ENCODE measurements at places on chromosomes 3 and 15. TPM values are rescaled to one million over a fixed set of nuclear protein-coding genes. Genes with fewer than 3 reads are reported as not detected.

DNA sequence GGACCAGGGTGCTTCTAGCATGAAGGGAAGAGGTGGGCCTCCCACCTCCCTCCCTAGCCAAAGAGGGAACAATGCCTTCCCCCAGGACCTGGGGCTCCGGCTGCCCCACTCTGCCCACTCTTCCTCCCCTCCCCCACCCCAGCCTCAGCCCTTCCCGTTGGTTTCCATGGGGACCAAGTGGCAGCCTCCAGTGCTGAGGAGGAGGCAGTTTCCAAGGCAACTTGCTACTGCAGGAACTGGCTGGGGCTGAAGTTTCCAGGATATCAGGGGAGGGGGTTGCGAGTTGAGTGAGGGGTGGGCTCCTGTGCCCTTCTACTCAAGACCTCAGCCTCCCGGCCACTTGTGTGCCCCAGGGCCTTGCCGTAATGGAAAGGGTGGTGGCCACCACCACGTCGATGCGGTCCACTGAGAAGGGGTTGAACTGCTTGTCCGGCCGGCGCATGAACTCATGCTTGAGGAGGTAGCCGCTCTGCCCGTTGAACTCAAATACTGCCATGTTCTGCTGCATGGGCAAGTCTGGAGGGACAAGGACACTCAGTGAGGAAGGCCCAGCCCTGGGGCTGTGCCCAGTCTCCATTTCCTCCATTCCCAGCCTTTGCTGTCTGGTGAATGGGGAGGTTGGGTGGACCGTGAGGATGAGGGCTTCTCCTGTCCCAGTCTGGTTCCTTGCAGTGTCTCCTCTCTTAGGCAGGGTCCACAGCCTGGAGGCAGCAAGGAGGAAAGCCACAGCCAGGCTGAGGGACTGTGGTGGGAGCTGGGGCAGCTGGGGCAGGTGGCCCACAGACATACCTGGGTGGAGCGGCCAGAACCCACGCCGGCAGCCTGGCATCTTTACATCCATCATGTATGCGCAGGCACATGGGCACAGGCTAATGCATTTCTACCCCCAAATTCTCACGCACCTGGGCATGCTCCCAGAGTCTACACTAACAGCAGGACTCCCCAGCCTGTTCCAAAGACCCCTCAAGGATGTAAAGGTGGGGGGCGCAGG lies 11.3 kb upstream of the ANKRD63 start:
- peak; percentile 21 for DNase-seq

The TRIM42 gene
- not detected for polyA plus RNA-seq

The TUSC7 gene
- polyA plus RNA-seq: not detected

DNA sequence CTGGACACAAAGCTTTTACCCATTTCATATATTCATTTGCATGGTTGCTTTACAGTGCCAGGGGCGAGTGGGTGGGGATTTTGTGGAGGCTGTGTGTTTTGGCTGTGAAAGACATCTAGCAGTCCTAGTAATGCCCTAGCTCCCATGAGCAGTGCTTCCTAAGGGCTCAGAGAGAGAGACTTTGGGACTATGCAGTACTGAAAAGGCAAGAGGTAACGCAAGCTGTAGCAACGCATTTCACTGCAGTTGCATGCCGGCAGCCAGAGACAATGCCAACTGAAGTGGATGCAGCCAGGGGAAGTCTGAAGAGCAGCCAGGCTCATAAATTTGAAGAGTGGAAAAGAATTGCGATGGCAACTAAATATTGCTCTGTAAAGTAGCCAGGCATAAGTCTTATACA lies 27.4 kb upstream of the ATP10A start:
- DNase-seq: no peak

The REC114 gene
- 0.23 TPM for polyA plus RNA-seq

The SHF gene
- 1.9 TPM for polyA plus RNA-seq

GRCh38 chr15:31342781-31343626 lies 16.4 kb downstream of the KLF13 start:
- DNase-seq: peak; percentile 31

The UTS2B gene
- polyA plus RNA-seq: not detected

The KIF23 gene
- polyA plus RNA-seq: 0.54 TPM

The UNC13C gene
- polyA plus RNA-seq: not detected

DNA sequence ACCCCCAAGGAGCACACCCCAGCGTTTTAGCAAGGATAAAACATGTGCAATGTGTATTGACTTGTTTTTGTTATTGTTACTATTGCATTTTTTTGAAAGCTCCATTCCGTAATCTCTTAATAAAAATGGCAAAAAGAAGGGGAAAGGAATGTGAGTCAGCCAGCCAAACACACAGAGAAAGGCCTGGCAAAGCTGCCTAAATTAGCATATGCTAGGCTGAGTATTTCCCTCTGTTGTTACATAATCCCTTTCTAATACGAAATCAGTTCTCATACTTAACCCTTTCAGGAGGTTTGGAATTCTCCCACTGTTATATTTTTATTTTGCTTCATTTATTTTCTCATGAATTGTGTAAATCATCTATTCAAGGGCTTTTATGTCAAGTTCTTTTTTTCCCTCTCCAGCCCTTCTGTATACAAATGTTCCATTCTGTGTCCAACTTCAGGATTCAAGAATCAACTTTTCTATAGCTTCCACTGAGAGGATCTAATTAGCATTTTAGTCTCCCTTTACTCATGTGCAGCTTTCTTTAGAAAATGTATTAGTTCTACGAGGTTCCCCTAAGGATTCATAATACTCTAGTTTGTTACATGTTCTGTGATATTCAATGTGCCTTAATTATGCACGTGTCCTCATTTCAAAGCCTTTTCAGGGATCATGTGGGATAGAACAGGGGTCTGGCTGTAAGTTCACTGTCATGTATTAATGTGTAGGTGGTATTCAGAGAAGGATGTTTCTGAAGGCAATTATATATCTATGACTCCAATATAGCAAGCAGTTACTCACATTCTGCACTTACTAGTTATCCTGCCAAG lies 9.2 kb downstream of the CADM2 start:
- no peak for DNase-seq

DNA sequence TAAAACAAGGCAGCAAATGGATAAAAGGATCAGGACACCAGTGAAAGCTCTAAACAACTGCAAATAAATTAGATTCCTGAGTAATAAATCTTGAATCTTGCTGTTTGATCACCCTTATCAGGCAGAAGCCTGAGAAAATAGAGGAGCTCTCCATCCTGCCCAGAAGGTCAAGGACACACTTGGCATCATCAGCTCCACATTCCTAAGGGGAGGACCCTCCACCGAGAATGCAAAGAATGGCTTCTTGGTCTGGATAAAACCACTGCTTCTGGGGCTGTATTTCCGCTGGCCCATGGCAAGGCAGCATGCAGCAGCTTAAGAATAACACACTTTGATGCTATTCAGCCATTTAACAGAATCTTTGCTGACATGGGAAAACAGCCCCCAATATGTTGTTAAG lies 108.9 kb upstream of the TSC22D2 start:
- DNase-seq: no peak

All from heart left ventricle (tissue), 16 donors.